ENCODE measurements at places on chromosomes 2 and 18. TPM values are rescaled to one million over a fixed set of nuclear protein-coding genes. Genes with fewer than 3 reads are reported as not detected.
A peak's percentile ranks its signal among the peaks of the same experiment; 100 is the strongest.

The POTEC gene
- total RNA-seq, result not detected

The ACTR3 gene
- 177 TPM for total RNA-seq

The SCLY gene
- total RNA-seq, result 19.5 TPM

The C18orf54 gene
- total RNA-seq, result 10.5 TPM

GRCh38 chr18:10299643-10300042 is 154.8 kb upstream of the APCDD1 start:
- no peaks in the 10 kb centered on the region for H3K4me1 ChIP-seq
- no peak for DNase-seq
- no peak overlapping the region for H3K4me3 ChIP-seq

DNA sequence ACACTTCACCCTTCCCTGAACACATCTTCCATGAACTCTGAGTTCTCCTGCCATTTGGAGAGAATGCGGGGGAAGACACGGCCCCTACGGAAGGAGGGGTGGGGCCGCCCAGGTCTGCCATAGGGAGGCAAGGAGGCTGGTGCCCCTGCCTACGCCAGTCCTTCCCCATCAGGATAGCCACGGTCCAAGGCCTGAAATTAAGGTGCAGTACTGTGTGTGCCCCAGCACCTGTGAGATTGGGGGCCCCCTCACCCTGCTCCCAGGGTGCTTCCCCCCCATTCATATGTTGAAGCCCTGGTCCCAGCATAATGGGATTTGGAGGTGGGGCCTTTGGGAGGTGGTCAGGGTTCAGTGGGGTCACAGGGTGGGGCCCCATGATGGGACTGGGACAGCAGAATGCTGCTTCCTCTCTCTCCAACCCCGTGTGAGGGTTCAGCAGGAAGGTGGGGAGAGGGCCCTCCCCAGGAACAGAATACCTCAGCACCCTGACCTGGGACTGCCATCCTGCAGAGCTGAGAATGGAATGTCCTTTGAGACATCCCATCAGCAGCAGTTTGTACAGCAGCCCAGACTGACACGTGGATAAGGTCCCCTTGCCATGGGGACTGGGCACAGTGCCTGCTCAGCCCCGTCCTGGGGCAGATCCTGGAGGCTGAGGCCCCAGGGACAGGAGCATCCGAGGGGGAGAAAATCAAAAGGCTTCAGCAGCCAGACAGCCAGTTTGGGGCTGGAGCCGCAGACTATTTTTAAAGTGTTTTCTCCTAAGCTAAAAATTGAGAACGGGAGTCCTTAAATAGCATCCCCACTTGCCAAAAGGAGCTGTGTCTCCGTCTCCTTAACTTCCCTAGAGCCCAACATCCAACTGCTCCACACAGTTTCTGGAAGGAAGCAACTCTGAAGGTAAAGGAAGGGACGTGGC is 105.1 kb downstream of the NDUFA10 start:
- no peaks in the 10 kb centered on the region for H3K4me1 ChIP-seq
- no peaks in the 10 kb centered on the region for H3K27me3 ChIP-seq
- H3K4me3 ChIP-seq, result no peak overlapping the region
- no peak overlapping the region for H3K27ac ChIP-seq
- H3K36me3 ChIP-seq, result no peaks in the 10 kb centered on the region
- DNase-seq, result no peak

- H3K27me3 ChIP-seq, result 0 out of 2 replicates have a peak, but pooled peaks cover 1% of the 10 kb centered on the region
- H3K4me3 ChIP-seq, result no peak overlapping the region
- no peaks in the 10 kb centered on the region for H3K36me3 ChIP-seq
- H3K4me1 ChIP-seq, result no peaks in the 10 kb centered on the region
Measured at GRCh38 chr2:102449370-102449974, 23.6 kb upstream of the SLC9A4 start.

DNA sequence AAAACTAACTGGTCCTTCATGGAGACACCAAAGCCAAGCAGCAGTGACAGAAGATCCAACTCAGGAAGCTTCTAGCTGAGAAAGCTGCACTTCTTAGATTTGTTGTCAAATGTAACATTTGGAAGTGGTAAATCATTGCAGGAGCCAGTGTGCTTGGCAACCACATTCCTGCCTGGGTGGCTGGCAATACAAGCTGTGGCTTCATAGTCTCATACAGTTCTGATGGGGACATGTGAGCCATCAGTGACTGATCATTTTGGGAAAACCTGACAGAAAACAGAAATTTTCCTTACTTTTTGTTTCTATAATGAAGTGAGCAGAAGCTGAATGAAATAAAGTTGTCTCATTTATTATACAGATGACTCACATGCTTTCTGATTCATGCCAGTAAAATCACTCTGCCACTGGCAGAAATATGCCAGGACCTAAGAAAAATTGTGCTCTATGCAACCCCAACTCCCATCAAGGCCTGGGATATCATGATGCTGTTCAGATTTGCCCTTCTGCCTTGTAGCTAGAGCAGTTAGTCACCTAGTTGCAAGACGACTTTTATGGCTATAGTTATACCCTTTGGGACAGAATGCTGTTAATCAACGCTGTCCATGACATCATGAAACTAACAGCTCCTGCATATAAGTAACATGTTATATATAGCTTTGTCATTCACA is 508.1 kb downstream of the ADCYAP1 start:
- no peaks in the 10 kb centered on the region for H3K36me3 ChIP-seq
- H3K4me1 ChIP-seq, result peaks cover 22% of the 10 kb centered on the region
- H3K27ac ChIP-seq, result peak overlapping the region; percentile 71
- H3K27me3 ChIP-seq, result no peaks in the 10 kb centered on the region

DNA sequence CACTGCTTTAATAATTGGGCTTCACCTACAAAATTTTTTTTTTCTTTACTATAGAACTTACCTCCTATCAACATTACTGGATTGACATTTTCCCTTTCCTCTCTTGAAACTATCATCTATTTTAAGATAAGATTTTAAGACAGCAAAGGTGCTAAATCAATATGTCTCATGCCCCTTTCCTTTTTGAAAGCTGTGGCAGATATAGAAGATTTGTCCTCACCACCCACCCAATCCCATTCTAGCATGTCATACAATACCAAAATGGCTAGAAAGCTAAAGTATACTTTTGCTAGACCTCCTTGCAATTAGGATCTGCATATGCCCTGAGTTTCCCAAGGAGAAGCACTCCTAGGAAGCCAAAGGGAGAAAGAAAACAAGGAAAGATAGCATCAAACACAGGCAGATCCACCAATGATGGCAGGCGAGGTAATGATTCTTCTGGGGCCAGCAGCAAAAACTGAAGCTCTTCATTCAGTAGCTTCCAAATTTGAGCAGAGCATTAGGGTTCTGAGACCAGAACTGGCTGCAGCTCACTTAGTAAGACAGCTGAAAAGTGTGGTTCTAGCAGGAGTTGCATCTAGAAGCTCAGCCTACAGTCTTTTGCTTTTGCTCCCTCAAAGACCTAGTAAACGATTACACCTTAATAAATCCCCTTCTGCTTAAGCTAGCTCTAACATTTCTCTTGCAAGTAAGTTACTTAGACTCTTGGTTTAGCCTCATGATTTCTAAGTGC is 242.1 kb downstream of the ZEB2 start:
- DNase-seq, result no peak
- H3K27ac ChIP-seq, result no peak overlapping the region
- H3K27me3 ChIP-seq, result no peaks in the 10 kb centered on the region
- no peak overlapping the region for H3K4me3 ChIP-seq

GRCh38 chr2:655626-656025 is 21.6 kb downstream of the TMEM18 start:
- H3K4me3 ChIP-seq, result no peak overlapping the region
- H3K36me3 ChIP-seq, result no peaks in the 10 kb centered on the region
- H3K4me1 ChIP-seq, result no peaks in the 10 kb centered on the region
- no peak overlapping the region for H3K27ac ChIP-seq

- peaks cover 7% of the 10 kb centered on the region for H3K4me1 ChIP-seq
- no peak overlapping the region for H3K4me3 ChIP-seq
- H3K27ac ChIP-seq, result no peak overlapping the region
- H3K27me3 ChIP-seq, result no peaks in the 10 kb centered on the region
- no peak for DNase-seq
- no peaks in the 10 kb centered on the region for H3K36me3 ChIP-seq
Measured at GRCh38 chr18:2997429-2997828, 15.5 kb downstream of the LPIN2 start.

DNA sequence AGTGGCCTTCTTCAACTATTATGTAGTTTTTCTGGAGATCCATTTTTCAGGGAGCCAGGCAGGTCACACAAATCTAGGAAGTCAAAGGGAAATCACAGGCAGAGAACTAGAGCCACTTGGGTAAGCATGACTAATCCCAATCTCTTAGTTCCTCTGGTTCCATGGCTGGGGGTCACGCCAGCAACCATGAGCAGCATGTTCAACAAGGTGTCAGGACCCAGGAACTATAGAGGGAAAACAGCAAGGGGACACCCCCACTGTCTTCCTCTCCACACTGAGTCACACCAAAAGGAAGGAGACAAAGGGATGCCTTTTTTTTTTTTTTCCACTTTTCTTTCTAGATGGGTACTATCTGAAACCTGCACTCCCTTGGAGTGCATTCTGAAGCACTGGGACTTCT is 250.9 kb downstream of the OTX1 start:
- no peaks in the 10 kb centered on the region for H3K4me1 ChIP-seq
- no peak for DNase-seq
- H3K4me3 ChIP-seq, result no peak overlapping the region
- H3K27me3 ChIP-seq, result no peaks in the 10 kb centered on the region

DNA sequence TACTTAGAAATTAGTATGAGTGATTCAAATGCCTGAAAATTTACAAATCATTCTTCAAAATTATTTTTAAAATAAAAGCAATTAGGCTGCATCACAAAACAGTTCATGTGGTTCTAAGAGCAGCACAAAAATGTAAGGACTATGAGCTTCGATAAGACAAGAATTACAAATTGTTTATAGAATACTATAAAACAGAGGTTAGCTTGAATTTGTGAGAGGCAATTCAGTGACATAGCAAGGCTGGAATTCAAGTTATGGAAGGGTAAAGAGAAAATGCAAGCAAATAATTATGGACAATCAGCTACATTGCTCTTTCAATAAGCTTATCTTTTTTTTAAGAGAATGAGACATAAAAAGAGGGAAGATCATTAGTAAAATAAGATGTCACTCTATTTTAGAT is 7.1 kb upstream of the XIRP2 start:
- H3K27me3 ChIP-seq, result no peaks in the 10 kb centered on the region
- no peaks in the 10 kb centered on the region for H3K36me3 ChIP-seq
- DNase-seq, result no peak

DNA sequence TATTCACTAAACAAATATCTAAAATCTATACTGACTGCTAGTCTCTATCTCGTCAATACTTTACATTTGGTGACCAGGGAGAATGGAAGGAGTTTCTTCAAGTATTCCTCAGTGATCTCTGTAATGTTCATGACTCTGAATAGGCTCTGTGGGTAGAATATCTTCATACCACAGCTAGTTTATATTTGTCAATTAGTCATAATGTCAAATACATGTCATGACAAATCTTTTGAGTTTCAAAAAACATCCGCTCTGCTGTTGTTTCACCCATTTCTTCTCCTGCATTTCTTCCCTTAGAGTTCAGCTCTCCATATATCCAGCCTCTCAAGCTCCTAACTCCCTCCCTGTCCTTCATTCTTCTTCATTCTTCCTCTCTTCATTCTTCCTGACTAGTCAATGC is 206.5 kb upstream of the FANCL start:
- no peaks in the 10 kb centered on the region for H3K27me3 ChIP-seq
- peak overlapping the region; percentile 27 for H3K4me3 ChIP-seq
- DNase-seq, result peak; percentile 77
- no peaks in the 10 kb centered on the region for H3K36me3 ChIP-seq
- H3K4me1 ChIP-seq, result peaks cover 27% of the 10 kb centered on the region
- H3K27ac ChIP-seq, result peak overlapping the region; percentile 69
